Activated T-helper 1 cell treated with anti-CD3 and anti-CD28 coated beads, Interleukin-2, amount 50 U/mL, for 16 hours (primary cell): ENCODE measurements at places on chromosomes 12 and 14.

- DNase-seq = no peak
These were observed 513.4 kb upstream of the FLRT2 start for GRCh38 chr14:85016496-85016895.

DNA sequence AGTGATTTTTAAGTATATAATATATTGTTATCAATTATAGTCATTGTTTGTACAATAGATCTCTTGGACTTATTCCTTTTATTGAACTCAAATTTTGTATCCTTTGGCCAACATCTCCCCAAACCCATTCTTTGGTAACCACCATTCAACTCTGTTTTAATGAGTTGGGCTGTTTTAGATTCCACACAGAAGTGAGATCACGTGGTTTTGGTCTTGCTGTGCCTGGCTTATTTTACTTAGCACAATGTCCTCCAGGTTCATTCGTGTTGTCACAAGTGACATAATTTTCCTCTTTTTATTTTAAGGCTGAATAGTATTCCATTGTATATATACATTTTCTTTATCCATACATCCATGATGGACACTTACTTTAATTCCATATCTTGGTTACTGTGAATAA, 40.2 kb upstream of the LTA4H start:
- DNase-seq = no peak

GRCh38 chr12:19234981-19235871, 105.7 kb downstream of the PLEKHA5 start:
- no peak for DNase-seq

DNA sequence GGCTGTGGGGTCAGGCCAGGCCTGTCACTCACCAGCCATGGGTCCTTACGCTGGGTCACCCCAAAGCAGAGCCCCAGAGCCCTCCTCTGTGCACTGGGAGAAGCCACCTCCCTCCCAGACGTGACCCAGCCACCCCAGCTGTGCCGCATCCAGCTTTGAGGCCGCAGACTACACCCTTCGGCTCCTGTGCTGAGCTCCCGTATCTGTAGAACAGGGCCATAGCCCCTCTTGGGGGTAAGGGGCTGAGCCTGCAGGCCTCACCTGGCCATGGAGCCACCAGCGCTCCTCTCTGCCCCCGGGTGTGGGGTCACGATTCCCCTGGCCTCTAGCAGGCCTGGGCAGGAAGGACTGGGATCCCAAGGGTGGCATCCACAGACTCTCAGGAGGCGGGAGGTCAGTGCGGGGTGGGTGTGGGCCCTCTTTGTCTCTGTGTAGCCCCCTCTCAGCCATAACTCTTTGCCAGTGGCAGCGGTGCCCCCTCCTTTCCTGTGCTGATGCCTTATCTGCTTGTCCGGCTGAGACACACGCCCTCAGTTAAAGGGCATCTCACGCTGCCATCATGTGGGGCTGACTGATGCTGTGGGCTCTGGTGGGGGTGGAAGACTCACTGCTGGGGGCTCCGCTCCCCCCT, 16.3 kb downstream of the ASPG start:
- DNase-seq = no peak

- no peak for DNase-seq
These were observed 161.9 kb upstream of the PDE3A start for GRCh38 chr12:20206410-20206809.

GRCh38 chr12:51692016-51692415, 101.0 kb downstream of the SCN8A start:
- DNase-seq = no peak
